Heart right ventricle (tissue), 16 donors: ENCODE measurements at places on chromosomes 12 and 14.

DNA sequence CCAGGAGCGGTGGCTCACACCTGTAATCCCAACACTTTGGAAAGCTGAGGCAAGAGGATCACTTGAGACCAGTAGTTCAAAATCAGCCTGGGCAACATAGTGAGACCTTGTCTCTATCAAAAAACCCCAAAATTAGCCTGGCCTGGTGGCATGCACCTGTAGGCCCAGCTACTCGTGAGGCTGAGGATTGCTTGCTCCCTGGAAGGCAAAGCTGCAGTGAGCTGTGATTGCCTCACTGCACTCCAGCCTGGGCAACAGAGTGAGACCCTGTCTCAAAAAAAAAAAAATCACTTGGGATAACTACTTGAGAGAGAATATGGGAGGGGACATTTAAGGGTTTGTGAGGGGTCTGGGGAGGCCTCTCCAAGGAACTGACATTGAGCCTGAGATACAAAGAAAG is 109.0 kb downstream of the GPATCH2L start:
- no peak for DNase-seq

DNA sequence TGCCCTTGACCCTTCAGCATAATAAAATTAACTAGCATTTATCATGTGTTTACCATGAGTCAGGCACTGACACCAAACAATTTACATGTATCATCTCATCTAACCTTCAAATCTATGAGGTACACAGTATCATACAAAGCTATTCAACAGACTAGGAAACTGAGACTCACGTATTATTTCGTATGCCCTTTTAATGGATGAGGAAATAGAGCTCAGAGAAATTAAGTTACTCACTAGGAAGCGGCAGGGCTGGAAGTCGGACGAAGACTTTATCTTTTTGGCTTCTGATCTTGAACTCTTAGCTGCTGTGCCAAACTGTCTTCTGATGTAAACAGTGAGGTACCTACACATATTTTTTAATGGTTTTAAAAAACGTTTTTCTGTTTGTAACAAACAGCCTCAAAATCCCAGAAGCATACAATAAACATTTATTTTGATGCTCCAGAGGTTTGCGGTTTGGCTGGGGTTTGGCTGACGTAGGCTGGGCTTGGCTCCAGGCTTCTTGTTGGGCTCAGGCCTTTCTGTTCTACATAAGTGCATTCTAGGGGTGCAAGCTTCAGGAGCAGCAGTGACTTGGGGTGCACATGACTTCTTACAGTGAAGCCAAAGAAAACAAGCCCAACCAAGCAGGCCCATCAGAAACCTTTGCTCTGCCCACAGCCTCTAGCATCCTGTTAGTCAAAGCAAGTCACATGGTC is 184.7 kb downstream of the TBX5 start:
- DNase-seq: peak; percentile 28

DNA sequence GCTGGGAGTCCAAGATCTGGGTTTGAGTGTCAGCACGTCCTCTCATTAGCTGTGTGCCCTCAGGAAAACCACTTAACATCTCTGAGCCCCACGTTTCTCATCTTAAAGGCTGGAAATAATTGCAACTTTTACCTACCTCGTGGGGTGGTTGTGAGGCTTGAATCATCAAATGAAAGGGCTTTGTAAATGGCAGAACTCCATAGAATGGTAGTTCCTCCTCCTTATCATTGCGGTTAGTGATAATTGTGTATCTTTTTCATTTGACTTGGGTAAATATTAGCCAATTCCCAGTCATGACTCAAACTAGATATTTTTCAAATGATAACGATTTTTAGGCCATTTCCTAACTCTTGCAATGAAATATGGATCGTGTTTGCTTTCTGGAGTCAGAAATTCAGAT is 205.5 kb downstream of the CHST11 start:
- no peak for DNase-seq

DNA sequence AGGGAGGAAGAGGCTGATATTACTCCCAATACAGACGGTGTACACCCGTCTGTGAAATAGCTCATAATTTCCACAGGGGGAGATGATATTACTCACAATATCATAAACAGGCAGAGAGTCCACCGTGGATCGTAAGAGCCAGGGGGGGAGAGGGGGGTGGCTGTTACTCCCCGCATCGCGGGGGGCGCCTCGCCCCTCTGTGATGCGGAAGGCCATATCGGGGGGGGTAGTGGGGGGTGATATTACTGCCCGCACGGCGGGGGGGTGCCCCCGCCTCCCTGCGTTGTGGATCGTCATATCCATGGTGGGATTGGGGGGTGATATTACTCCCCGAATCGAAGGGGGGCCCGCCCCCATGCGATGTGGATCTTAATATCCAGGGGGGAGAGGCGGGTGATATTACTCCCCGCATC is 91.9 kb downstream of the FRMD6 start:
- no peak for DNase-seq

DNA sequence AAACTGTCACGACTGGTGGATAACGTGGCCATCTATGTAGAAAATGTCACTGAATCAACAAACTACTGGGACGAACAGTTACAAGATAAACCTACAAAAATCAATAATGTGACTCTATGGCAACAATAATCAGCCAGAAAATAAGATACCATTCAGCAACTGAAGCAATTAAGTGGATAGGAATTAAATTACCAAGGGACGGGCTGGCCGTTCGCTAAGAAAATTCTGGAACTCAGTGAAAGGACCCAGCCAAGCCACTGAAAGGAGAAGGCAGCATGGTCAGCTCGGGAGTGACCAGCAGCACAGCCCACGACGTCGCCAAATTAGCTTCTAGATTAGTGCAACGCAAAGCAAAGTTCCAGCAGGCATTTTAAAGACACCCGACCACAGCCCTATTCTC is 33.6 kb upstream of the TMEM179 start:
- DNase-seq: no peak

DNA sequence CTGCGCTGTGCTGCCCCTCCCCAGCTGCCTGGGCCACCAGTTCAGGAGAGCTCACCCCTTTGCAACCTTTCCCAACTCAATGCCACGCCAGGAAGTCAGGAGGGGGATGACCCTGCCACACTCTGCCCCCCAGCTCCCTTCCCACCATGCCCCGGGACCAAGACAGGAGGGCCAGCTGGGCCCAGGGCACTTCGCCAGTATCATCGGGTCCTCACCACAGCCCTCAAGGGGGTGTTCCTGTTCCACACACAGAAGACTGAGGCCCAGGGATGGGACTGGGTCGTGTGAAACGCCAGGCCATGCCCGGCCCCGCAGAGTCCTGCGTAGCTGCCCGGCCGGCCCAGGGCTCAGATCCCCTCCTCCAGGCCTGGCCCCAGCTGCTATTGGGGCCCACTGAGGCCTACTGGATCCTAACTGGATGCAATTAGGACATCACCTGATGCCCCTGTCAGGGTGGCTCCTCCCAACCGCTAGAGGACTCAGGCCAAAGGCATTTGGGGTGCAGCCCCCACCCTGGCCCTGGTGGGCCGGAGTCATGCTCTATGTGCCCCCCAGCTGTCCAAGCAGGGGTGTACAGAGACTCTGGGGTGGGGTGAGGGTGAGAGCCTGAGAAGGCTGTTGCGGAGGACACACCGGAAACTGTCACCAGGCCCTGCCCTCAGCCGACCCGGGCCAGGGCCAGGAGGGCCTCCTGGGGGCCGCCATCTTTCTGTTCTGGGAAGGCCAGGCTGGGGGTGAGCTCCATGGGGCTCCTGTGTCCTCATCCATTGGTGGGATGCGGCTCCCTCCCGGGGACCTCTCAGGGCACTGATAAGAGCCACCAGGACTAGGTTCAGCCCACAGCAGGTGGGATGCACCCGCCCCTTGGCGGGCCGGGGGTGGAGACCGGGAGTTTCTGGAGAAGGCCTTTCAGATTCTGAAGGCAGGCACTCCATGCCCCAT is 29.3 kb upstream of the ANKRD9 start:
- DNase-seq: no peak

- DNase-seq: no peak
These were observed 45.6 kb upstream of the BCL2L14 start for GRCh38 chr12:12024911-12025682.
